ENCODE measurements at places on chromosomes 2 and 18.

DNA sequence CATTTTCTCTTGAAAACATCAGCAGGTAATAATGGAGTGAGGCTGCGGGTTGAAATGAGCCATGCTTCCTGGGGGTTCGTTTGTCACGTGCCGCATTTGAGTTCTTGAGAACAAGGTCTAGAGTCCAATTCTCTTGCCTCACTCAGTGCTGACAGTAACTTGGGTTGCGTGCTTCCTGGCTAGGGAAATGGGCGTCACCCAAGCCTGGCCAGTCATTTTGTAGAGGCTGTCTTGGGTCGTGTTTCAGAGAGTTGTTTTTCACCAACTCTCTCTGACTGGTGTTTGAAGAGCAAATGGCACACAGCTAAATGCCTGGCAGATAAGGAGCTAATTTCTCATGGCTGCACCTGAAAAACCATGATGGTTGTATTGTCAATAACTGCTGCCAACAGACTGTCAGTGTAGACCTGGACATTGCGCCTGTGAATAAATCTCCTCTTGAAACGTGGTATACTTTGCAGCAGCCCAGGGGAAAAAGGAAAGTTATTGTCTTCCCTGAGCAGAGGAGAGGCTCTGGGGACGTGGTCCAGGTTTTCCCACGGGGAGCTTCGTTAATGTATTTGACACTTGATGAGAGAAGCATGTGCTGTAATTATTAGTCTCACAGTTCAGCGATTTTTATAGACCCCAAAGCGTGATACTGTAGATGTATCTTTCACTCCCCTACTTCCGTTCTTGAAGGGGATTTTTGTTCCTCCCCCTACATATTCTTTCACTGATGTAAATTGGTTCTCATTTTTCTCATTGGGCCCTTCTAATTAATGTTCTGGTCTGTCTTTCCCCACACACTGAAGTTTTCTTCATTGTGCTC, 196.0 kb downstream of the FHOD3 start:
- DNase-seq: no peak

DNA sequence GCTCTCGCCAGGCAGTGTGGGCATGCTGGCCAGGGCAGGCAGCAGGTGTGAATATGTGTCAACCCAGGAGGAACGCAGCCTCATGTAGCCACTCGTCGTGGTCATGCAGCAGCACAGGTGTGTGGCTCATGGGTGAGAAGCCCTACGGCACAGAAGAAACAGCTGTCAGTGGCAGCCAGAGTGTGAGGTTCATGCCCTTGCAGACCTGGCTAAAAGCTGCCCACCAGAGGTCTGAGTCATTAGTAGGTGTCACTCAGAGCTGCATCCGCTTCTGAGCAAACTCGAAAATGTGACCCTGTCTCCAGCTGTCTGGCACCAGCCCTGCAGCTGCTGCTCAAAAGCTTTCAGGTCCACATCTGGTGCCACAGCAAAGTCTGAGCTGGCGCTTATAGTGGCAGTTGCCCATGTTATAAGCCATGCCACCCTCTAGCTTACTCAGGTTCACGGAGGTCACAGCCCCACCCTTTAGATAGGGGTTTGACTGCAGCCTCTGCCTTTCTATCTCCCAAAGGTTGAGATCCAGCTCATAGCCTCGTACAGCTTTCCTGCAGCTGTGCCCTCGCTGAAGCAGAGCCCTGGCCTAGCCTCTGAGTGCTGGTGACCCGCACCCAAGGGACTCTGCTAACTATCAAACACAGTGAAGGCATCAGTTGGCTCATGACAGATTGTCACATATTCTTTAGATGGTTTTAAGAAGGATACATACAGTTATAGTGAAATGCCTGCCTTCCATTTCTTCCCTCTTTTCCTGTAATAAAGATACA, 195.0 kb downstream of the CCDC102B start:
- no peak for DNase-seq

- no peak for DNase-seq
These were observed 27.1 kb upstream of the ODC1 start for GRCh38 chr2:10475221-10475722.

DNA sequence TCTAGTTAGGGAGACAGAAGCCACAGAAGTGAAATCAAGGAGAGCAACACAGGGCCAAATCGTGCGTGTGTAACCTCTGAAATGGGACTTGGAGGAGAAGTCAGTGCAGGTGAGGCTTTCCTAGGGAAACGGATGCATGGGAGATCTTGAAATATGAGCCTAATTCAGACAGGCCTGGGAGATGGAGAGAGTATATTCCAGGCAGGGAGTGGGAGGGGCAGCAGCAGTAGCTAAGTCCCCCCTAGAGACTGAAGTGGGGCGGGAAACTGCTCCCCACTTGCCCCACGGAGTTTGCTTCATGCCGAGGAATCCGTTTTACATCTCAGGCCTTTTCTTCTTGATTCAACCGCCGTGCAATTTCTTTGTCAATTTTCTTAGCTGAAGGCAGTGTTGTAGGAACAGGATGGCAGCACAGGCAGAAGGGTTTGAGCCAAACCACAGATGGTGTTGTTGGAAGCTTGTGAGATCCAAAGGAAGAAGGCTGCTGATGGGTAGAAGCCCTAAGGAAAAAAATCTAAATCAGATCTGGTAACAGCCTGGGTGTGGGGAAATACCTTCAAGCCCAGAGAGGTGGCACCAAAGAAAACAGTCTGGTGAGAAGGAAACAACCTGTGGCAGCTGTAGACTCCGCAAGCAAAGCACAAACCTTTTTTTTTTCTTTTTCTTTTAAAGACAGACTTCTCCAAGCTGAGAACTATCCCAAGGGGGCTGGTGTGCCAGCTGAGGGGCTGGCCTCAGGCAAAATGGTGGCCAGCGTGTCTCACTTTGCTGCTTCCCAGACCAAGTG, 40.2 kb downstream of the EPAS1 start:
- no peak for DNase-seq

DNA sequence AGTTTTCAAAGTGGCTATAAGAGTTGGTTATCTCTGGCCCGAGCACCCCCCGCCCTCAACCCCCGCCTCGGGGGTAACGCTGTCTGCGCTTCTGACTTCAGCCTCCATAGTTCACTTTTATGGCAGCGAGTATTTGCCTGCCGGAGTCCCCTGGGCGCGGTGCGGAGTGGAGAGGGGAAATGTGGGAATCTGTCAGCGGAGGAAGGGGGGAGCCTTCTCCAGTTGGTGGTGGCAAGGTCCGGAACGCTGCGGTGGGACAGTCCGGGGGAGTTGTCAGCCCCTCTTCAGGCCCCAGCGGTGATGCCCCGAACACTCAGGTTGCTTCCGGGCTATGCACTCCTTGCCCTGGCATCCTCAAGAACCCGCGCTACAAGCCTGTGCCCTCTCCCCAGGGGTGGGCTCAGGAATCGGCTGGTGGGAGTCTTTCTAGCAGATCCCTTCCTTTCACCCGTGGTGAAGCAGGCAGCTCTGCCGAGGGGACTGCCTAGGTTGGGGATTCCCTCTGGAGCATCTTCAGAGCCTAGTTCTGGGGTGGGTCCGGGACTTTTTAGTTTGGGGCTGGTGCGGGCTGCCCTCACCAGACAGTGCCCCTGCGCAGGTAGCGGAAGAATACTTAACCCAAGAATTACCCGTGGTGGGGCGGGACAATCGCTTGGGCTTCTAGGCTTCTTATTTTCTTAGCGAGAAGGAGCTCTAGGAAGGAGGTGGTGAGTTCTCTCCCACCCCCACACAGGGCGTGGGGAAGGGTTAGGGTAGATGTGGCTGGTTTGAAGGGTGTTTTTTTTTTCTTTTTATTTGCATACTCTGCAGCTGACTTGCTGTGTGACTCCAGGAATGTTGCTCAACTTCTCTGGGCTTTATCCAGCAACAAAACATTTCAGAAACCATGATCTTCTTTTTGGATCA, 1.6 kb downstream of the ATOH8 start:
- DNase-seq: no peak

DNA sequence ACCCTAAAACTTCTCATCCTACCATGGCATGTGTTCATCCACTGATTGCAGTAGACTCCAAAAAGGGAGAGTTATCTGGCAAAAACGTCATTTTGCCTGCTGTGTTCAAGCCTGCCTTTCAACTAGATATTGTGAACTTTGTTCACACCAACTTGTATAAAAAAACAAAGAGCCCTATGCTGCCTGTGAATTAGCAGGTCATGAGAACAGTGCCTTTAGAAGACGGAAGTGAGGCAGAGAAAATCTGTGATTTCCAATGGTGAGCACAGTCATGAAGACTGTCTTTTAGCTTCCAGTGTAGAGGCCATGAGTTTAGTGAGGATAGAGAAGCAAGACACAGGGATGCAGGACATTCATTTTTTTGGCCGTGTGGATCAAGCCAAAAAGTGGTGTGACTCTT, 103.6 kb upstream of the PGAP1 start:
- DNase-seq: no peak

DNA sequence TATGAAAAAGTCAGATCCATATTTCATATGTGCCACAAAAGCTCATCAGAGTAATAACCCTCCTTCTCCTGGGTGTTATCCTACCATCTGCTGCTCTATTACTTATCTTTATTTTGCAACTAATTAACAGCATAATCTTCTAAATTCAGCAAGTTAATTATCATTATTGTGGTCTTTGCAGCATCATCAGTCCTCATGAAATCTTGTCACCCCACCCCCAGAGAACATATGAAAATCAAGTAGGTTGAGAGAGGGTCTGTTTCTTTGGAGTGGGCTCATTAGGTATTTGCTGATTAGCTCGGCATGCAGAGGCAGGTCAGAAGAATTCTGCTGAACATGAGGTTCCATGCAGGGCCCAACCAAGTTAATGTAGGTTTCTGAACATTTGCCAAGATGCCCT, 64.8 kb downstream of the ATF2 start:
- no peak for DNase-seq

- no peak for DNase-seq
These were observed 79.1 kb upstream of the DNMT3A start for GRCh38 chr2:25420820-25421237.

GRCh38 chr2:62727876-62728566, 22.5 kb downstream of the EHBP1 start:
- DNase-seq: no peak

- no peak for DNase-seq
These were observed 36.5 kb downstream of the NAB1 start for GRCh38 chr2:190685333-190685732.

GRCh38 chr2:206275312-206276055, 1.0 kb downstream of the ZDBF2 start:
- no peak for DNase-seq

- DNase-seq: no peak
These were observed 234.2 kb upstream of the SPOPL start for GRCh38 chr2:138267161-138267901.

GRCh38 chr2:181614874-181615638, 41.8 kb downstream of the CERKL start:
- DNase-seq: no peak

GRCh38 chr2:63012541-63012940, 38.1 kb upstream of the OTX1 start:
- DNase-seq: no peak

GRCh38 chr2:72969706-72970105, 52.4 kb downstream of the EMX1 start:
- DNase-seq: no peak

DNA sequence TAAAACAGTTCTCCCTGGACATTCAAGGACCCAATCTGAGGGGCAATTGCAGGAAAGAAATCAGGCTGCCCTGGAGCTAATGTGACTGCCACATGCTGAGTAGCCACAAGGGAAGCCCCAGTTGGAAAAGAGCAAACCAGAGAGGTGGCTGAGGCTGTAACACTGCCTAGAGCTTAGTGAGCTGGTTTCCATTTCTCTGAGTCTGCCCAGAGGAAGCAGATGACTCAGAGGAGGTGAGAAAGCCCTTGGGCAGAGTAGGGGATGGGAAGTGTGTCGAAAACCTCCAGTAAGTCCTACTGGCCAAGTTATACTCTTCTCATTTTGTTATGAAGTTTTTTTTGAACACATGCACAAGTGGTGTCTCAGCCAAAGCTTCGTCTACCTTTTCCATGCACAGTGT, 753.0 kb downstream of the CNTNAP5 start:
- no peak for DNase-seq

DNA sequence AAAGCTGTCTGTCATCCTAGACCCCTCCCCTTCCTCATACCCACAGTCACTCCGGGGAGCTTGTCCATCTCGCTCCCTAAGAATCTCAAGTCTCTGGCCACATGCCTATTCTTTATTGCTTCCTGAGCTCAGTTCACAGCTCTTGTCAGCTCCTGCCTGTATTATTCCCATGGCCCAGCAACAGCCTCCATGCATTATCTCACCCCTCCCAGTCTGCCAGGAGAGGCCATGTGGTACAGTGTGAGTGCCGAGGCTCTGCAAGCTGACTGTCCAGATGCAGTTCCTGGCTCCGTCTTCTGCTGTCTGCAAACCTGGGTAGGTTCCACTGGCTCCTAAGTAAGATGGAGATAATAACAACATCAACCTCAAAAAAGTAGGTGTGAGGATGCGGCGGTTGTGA, 79.7 kb downstream of the MRPS9 start:
- no peak for DNase-seq

DNA sequence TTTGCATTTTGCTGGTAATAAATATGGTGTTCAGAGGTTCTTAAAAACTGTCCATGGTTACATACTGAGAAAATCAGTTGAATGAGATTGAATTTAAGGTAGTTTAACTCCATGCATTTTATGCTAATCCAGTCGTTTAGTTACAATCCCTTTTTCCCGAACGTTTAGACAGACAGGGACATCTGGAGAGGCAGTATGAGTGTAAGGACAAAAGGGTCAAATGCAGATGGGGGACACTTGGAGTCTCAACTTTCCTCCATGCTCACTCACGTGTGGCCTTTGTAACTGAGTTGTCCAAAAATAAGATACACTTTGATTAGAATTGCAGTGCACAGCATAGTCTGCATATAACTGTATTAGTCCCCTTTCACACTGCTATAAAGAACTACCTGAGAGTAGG, 63.9 kb downstream of the RDH14 start:
- DNase-seq: no peak

DNA sequence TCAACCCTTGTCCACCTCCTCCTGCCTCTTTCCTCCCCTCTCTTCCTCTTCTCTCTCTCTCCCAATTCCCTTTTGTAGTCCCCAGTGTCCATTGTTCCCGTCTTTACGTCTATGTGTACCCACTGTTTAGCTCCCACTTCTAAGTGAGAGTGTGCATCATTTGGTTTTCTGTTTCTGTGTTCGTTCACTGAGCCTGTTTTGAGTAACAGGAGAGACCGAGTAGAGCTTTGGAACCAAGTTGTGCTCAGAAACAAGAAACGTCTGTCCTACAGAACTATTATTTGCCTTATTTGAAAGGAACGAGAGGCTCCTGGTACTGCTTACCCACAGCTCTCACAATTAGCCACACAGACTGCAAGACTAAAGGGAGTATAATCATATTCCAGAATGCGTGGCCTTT, 50.1 kb upstream of the MAPRE2 start:
- no peak for DNase-seq
